ENCODE measurements at places on chromosomes 4 and X.

DNA sequence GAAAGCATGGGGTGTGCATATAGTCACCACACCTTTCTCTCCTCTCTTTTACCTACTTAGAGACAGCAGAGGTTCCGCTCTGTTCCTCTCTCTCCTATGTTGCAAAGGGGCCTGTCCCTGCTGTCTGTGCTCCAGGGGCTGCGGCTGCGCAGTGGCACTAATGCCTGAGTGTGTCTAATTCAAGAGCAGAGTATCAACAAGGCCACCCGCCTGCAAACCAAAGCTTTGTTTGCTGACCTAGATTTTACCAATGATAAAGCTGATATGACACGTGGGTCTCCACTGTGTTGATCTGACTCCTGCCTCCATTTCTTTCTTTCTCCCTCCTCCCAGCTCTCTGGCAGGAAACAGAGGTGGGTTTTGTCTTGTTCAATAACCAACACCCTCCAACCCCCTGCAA is 74.9 kb downstream of the NSG1 start:
- peak; percentile 1 for DNase-seq

- no peak for DNase-seq
Measured at GRCh38 chr4:126038502-126039144, 723.9 kb downstream of the FAT4 start.

DNA sequence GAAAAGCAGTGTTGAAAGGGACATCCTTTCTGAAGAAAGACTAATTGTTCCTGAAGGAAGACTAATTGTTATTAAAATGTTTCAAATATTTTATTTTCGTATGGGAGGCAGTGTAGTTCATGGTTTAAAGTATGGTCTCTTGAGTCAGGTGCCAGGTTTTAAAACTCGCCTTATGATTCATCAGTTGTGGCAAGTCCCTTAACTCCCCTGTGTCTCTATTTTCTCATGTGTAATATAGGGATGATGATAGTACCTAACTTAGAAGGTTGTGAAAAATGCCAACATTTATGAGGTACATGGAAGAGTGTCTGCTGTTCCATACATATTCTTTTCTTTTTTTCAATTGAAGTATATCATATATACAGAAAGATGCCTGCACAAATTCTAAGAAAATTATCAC is 414.2 kb upstream of the DIPK2B start:
- no peak for DNase-seq

DNA sequence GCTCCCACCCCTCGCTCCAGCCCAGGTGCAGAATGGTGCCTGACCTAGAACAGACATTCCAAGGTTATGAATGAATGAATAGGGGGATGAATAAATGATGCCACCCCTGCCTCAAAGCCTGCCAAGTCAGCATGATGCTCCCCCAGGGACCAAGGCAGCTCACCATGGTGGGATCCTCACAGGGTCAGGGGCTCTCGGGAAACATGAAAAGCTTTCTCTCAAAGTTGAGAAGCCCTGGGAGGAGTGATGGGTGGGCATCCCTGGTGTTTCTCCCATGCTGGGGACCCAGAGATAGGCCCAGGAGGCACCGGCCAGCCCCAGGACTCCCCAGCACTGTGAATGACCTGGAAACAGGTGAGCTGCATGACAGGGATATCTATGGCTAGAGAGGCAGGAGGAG is 58.9 kb downstream of the HTRA3 start:
- no peak for DNase-seq

DNA sequence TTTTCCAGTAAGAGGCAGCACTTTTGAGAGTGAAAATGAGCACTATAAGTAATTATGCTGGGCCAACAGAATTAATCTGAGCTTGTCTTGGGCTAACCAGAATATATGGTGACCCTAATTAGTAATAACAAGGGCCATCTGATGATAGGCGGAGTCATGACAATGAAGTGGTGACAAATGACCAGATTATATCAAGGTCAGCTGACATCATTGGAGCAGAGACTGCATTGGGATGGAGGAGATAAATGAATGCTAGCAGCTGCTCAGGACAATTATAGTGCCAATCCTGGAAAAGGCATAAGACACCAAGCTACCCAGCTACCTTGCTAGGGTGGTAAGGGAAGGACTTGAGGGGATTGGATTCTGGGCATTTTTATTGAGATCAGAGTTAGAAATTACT is 1548.7 kb downstream of the RPA4 start:
- DNase-seq: no peak
